ENCODE measurements at places on chromosomes 1 and 21. TPM values are rescaled to one million over a fixed set of nuclear protein-coding genes. Genes with fewer than 3 reads are reported as not detected.

DNA sequence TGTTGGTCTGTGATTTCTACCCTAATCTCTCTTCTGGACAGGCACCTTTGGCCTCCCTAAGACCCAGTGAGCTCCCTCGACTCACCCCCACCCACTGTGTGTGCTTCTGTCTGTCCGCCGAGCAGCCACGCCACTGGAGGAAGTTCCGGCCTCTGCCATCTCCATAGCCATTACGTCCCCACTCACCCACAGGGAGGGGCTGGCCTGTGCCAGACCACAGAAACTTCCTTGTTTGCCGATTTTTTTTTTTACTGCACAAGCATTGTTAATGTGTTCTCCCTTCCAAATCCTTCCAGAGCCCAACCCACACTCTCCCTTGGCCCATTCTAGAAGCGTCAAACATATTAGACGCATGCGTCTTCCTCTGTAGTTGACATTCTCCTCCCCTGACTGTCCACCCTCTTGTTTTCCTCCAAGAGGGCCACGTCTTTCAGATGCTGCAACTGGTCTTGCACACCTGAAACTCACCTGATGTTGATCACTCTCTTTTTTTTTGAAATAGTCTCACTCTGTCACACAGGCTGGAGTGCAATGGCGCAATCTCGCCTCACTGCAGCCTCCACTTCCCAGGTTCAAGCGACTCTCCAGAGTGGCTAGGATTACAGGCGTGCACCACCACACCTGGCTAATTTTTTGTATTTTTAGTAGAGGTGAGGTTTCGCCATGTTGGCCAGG is 72.3 kb downstream of the EVA1C start:
- DNase-seq = no peak
- no peak overlapping the region for H3K27ac ChIP-seq
- no peaks in the 10 kb centered on the region for H3K4me1 ChIP-seq
- no peak overlapping the region for H3K4me3 ChIP-seq
- peaks cover 2% of the 10 kb centered on the region for H3K27me3 ChIP-seq

ANGPTL1 gene
- not detected for total RNA-seq

GRCh38 chr1:41500378-41500777 is 15.9 kb upstream of the EDN2 start:
- H3K27me3 ChIP-seq = peaks cover 16% of the 10 kb centered on the region
- DNase-seq = no peak
- no peak overlapping the region for H3K27ac ChIP-seq
- no peaks in the 10 kb centered on the region for H3K36me3 ChIP-seq
- H3K4me3 ChIP-seq = no peak overlapping the region

DNA sequence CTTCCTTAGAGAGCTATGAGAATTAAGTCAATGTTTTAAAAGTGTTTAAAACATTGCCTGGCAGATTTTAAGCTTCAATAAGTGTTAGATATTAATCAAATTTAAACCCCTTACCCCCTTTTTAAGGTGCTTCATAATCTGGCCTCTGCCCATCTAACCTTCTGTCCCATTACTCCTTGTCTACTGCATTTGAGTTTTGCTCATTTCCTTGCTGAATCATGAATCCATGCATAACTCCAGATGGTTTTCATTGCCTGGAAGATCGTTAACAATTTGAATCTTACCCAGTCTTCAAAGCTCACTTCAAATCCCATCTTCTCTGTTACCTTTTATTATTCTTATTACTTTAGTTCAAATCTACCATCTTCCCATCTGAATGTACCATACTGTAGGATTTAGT is 4.6 kb downstream of the HJV start:
- H3K27me3 ChIP-seq = peaks cover 8% of the 10 kb centered on the region
- DNase-seq = no peak
- no peak overlapping the region for H3K4me3 ChIP-seq
- H3K27ac ChIP-seq = no peak overlapping the region

DNA sequence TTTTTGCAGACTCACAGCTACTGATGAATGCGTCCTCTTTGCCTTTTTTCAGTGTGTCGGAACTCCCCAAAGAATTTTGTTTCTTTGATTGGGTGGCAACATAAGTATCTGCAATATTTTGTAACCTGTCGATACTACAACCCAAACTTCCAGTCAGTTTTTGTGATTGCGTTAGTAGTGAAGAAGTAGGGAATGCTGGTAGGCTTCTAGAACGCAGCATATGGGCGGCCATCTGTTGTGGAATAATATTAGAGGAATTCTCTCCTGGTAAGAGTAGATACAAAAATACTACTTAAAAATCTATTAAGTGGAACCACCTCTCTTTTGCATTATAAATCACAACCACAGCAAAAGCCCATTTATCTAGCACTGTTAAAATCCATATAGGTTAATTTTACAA is 107.4 kb downstream of the LYST start:
- no peaks in the 10 kb centered on the region for H3K36me3 ChIP-seq
- no peak overlapping the region for H3K4me3 ChIP-seq
- H3K27ac ChIP-seq = no peak overlapping the region
- H3K27me3 ChIP-seq = no peaks in the 10 kb centered on the region
- DNase-seq = no peak
